GM12878 (cell line): ENCODE measurements at places on chromosomes 13 and 19. TPM values are rescaled to one million over a fixed set of nuclear protein-coding genes. Genes with fewer than 3 reads are reported as not detected.

DNA sequence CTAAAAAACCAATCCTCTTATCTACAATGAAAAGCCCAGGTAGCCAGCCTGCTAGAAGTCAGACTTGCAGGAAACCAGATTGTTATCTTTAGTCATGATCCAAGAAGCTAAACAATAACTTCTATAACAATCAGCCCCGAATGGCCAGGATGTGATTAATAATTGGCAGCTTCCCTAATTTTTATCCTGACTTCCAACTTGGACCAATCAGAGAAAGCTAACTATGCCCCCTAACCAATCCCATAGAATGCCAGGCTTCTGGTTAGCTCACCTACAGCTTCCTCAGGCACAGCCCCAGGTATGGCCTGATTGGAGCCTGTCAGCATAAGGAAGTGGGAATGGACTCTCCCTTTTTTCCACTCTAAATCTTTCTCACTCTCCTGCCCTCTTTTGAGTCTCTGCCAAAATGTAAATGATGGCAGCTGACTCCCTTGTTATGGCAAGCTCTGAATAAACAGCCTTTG is 394.9 kb downstream of the DLEU7 start:
- no peak for DNase-seq
- no peak overlapping the region for H3K27ac ChIP-seq
- H3K36me3 ChIP-seq: no peaks in the 10 kb centered on the region; the same call in 1 of the 2 replicates
- no peak overlapping the region for H3K4me3 ChIP-seq
- no peaks in the 10 kb centered on the region; the same call in 1 of the 2 replicates for H3K27me3 ChIP-seq

DNA sequence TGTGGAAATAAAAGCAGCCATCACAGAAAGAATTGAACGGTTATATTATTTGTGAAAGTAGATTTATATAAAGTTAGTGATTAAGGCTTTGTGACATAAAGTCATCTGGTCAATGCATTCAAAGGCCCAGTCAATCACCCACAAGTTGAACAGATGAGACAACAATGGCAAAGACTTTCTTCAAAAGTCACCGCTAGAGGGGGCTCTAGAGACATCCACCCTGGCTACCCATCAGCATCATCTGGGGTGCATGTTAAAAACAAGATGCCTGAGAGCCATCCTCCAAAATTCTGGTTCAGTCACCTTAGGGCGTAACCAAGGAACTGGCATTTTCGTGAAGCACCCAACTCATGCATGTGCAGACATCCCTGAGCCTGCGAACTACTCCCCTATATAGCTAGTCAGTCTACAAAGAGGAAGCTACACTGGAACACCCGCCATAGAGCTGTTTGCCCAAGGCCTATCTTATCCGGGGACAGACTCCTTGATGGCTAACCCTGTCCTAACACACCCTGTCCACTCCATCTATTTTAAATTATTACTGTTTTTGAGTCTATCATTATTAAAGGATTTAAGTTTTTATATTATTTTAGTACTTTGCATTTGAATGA is 970.5 kb downstream of the UQCRFS1 start:
- H3K27ac ChIP-seq: no peak overlapping the region
- no peak overlapping the region for H3K4me3 ChIP-seq
- no peaks in the 10 kb centered on the region for H3K27me3 ChIP-seq
- no peaks in the 10 kb centered on the region for H3K36me3 ChIP-seq

DNA sequence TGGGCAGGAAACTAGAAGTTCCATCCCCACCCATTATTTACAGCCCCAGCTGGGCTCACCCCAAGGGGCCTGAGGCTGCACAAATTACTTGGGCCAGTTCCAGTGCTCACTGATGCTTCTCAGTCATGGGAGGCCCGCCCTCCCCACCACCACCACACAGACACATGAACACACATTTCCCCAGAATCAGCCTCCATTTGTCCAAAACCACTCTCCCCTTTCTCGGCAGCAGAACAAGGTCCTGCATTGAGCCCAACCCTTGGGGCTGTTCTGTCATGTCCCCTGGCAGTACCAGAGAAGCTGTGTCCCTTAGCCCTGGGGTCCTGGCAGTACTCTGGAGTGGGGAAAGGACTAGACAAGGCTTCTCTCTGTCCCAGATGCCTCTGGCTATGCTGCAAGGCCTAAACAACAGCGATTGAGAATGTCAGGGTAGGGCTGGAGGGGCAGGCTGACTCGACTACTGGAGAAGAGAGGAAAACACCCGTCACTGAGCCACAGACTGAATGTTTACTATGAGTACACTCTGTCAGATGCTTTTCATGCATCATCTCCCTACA is 21.8 kb downstream of the SAMD4B start:
- no peak for DNase-seq
- H3K36me3 ChIP-seq: peaks cover under 1% of the 10 kb centered on the region
- H3K4me3 ChIP-seq: no peak overlapping the region

DNA sequence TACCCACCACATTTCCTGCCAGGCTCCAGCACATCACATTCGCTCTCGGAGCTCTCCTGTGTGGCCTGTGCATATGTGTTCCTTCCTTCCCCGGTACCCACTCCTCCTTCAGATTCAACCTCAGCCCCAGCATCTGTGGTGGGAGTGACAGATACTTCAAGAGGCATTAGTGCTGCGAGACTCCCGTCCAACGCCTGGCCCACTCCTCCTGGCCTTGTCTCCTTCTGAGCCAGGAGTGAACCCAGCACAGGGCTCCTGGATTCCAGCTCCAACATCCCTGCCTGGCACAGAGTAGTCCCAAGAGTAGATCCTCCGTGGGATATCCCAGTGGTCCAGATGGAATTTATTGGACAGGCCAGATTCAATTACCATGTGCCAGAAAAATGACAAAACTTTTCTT is 55.9 kb downstream of the SACS start:
- no peak for DNase-seq
- H3K4me3 ChIP-seq: no peak overlapping the region
- H3K27me3 ChIP-seq: no peaks in the 10 kb centered on the region

- H3K27me3 ChIP-seq: no peaks in the 10 kb centered on the region
- no peak for DNase-seq
- H3K4me1 ChIP-seq: no peaks in the 10 kb centered on the region
- no peak overlapping the region for H3K27ac ChIP-seq
- no peaks in the 10 kb centered on the region for H3K36me3 ChIP-seq
- no peak overlapping the region for H3K4me3 ChIP-seq
These were observed 12.0 kb upstream of the SHFL start for GRCh38 chr19:10074153-10074552.

GRCh38 chr19:18401580-18402112 is 4.2 kb upstream of the LRRC25 start:
- no peak for DNase-seq
- no peaks in the 10 kb centered on the region for H3K27me3 ChIP-seq
- H3K27ac ChIP-seq: peak overlapping the region; percentile 33
- H3K36me3 ChIP-seq: no peaks in the 10 kb centered on the region
- no peak overlapping the region for H3K4me3 ChIP-seq
- peaks cover 23% of the 10 kb centered on the region for H3K4me1 ChIP-seq

DNA sequence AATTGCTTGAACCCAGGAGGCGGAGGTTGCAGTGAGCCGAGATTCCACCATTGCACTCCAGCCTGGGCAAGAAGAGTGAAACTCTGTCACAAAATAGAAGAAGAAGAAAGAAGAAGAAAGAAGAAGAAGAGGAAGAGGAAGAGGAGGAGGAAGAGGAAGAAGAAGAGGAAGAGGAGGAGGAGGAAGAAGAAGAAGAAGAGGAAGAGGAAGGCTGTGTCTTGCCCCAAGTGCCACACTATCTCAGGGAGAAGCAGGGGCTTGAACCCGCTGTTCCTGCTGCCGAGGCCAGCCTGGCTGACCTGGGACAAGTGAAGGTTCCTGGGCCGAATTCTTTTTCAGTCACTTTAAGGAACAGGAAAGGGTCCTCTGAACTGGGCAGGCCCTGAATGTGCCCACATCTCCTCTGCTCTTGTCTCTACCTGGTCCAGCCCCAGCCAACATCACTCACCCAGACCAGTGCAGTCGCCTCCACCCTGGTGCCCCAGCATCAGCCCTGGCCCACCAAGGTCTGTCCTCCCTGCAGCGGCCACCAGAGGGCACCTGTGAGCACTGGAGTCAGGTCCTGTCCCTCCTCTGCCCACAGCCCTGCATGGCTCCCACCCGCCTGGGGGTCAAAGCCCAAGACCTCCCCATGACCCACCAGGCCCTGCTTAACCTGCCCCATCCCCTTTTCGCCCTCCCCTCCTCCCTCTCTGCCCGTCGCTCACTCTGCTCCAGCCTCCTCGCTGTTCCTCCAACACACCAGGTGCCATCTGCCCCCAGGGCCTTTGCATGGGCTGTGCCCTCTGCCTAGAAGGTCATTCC is 20.0 kb downstream of the TICAM1 start:
- no peaks in the 10 kb centered on the region for H3K27me3 ChIP-seq
- H3K36me3 ChIP-seq: peaks cover 7% of the 10 kb centered on the region
- no peak for DNase-seq
- no peak overlapping the region for H3K27ac ChIP-seq
- H3K4me3 ChIP-seq: no peak overlapping the region

GRCh38 chr13:38399535-38399934 is 49.9 kb downstream of the UFM1 start:
- H3K4me1 ChIP-seq: no peaks in the 10 kb centered on the region
- H3K4me3 ChIP-seq: no peak overlapping the region
- no peaks in the 10 kb centered on the region for H3K27me3 ChIP-seq
- H3K36me3 ChIP-seq: no peaks in the 10 kb centered on the region
- H3K27ac ChIP-seq: no peak overlapping the region

DNA sequence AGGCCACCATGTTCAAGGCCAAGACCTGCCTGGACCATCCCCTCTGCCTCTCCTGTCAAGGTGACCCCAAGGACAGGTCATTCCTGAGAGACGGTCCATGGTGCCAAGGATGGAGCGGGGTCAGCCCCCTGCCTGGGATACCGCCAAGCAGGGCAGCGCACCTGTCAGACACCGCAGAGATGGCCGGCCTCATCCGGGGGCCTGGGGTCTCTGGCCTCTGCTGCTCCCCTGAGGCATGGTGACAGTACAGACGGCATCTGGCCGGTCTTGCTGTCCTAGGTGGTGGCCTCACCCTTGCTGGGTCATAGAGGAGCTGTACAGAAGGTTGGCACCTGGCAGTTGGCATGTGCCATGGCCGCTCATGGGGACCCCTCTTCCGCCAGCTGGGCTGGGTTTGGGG is 11.1 kb downstream of the DDA1 start:
- no peaks in the 10 kb centered on the region for H3K27me3 ChIP-seq
- H3K4me3 ChIP-seq: no peak overlapping the region
- H3K4me1 ChIP-seq: no peaks in the 10 kb centered on the region
- DNase-seq: no peak
- peaks cover 5% of the 10 kb centered on the region; the same call in 1 of the 2 replicates for H3K36me3 ChIP-seq
- H3K27ac ChIP-seq: no peak overlapping the region

DNA sequence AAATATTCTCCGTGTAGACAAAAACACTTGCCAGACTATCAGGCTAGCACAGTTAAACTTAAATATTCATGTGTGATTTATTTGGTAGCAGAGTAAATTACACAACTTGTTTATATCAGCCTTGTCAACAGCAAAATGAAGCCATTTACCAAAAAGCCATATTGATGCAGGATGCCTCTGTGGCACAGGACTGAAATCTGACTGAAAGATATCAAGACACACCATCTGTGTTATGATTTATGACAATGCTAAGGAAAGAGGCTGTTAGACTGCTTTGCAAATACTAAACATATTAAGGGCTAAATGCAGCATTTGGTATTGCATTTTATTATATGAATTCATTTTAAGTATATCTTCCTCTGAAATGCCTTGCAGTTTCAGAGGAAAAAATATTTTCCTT is 44.8 kb upstream of the FNDC3A start:
- H3K4me3 ChIP-seq: no peak overlapping the region
- no peak for DNase-seq
- no peak overlapping the region for H3K27ac ChIP-seq
- no peaks in the 10 kb centered on the region for H3K27me3 ChIP-seq
- H3K4me1 ChIP-seq: no peaks in the 10 kb centered on the region
- no peaks in the 10 kb centered on the region for H3K36me3 ChIP-seq

- H3K36me3 ChIP-seq: no peaks in the 10 kb centered on the region
- no peak overlapping the region for H3K27ac ChIP-seq
- H3K27me3 ChIP-seq: no peaks in the 10 kb centered on the region
- H3K4me1 ChIP-seq: no peaks in the 10 kb centered on the region
- no peak overlapping the region for H3K4me3 ChIP-seq
- DNase-seq: no peak
These were observed 13.1 kb upstream of the PDE4C start for GRCh38 chr19:18239303-18239702.

GRCh38 chr13:78868991-78869390 is 210.0 kb upstream of the OBI1 start:
- H3K27ac ChIP-seq: no peak overlapping the region
- no peak overlapping the region for H3K4me3 ChIP-seq
- H3K4me1 ChIP-seq: no peaks in the 10 kb centered on the region
- no peak for DNase-seq

DNA sequence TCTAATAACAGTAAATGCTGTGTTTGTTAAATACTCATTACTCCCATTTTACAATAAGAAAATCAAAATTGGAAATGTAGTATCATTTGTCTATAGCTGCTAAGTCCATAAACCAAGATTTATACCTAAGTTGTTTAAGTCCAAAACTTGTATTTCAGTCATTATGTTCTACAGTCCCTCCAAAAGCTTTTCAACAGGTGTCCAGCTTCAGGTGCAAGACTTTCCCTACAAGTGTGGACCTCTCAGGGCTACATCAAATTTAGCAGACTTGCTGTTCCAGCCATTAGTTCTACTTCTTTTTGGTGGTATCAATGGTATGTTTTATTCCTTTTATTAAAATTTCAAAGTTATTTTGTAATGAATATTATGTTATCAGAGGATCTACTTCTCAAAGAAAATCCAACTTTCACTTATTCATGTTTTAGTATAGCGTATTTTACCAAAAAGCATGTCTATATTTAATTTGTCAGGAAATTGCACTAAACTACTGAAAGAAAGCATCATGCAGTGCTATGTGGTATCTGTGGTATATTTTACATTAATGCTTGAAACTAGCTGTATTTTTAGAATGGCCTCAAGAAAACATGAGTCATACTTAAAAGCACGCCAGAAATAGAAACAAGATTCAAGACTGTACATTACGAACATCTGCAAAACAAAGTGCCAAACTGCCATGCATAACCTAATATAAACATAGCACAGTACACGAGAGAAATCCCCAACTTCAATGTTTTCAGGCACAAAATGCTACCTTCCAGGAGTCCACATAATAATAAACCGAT is 44.5 kb downstream of the VWA8 start:
- peak; percentile 89 for DNase-seq
- peak overlapping the region; percentile 82 for H3K27ac ChIP-seq
- H3K27me3 ChIP-seq: no peaks in the 10 kb centered on the region
- H3K4me1 ChIP-seq: peaks cover 41% of the 10 kb centered on the region
- no peaks in the 10 kb centered on the region for H3K36me3 ChIP-seq

- DNase-seq: no peak
- H3K27me3 ChIP-seq: no peaks in the 10 kb centered on the region
- no peaks in the 10 kb centered on the region for H3K4me1 ChIP-seq
- H3K36me3 ChIP-seq: no peaks in the 10 kb centered on the region
- H3K27ac ChIP-seq: no peak overlapping the region
- no peak overlapping the region for H3K4me3 ChIP-seq
These were observed 20.7 kb upstream of the NWD1 start for GRCh38 chr19:16698914-16699313.

The KCNN1 gene
- total RNA-seq: 0.43 and 0.87 TPM in 2 replicates

The PTGER1 gene
- total RNA-seq: not detected in 2 replicates

The FFAR2 gene
- total RNA-seq: 2.3 and 2.8 TPM in 2 replicates
